ENCODE measurements at places on chromosomes 16 and 17.

DNA sequence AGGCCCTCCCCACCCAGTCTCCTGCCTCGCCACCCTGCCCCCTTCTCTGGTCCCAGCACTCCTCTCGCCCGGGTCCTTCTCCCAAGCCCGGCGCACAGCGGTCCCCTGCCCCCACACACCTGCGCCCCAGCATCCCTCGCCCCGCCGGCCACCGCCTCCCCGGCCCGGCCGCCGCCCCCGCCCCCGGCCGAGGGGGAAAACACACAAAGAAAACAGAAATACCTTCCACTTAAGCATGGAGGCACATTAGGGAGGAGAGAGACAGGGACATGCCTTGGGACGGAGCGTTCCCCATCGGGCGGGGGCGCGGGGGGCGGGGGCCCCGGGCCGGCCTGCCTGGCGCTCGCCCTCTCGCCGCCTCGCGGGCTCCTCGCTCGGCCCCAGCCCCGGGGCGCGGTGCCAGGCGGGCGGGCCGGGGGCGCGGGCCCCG lies 326 bp downstream of the SRCIN1 start:
- no peak for DNase-seq

- DNase-seq = no peak
Observed at GRCh38 chr16:57800200-57801097, 1.8 kb downstream of the KIFC3 start.

DNA sequence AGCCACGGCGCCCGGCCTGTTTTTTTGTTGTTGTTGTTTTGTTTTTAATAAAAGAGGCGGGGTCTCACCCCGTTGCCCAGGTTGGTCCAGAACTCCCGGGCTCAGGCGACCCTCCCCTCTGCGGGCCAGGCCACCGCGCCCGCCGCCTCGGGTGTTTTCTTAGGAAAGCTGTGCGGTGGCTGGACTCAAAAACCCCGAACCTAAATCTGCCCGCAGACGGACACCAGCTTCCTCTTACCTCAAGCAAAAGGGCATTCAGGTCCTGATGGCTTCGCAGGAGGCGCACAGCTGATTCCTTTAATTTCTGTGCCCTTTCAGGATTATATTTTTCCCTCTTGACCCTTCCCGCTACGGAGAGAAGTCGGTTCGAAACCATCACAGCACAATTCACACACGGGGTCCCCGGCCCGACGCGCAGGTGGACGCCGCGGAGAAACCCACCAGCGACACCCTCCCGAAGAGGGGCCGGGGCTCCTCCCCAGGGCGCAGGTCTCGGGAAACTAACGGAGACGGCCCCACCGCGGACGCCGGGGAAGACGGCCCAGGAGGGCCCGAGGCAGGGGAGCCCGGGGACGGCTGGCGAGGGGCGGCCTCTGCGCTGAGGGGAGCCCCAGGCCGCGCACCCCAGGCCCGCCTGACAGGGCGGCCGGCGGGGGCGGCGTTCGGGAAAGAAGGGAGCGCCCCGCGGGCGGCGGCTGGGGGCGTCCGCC lies 653 bp downstream of the FANCA start:
- no peak for DNase-seq

GRCh38 chr16:65306722-65307121 lies 184.9 kb upstream of the CDH11 start:
- no peak for DNase-seq

- no peak for DNase-seq
Observed at GRCh38 chr17:4505187-4505586, 6.5 kb downstream of the SPNS2 start.

- no peak for DNase-seq
Observed at GRCh38 chr17:76276461-76277299, 11.5 kb downstream of the UBALD2 start.

GRCh38 chr16:75483222-75483621 lies 12.0 kb downstream of the CHST6 start:
- no peak for DNase-seq

DNA sequence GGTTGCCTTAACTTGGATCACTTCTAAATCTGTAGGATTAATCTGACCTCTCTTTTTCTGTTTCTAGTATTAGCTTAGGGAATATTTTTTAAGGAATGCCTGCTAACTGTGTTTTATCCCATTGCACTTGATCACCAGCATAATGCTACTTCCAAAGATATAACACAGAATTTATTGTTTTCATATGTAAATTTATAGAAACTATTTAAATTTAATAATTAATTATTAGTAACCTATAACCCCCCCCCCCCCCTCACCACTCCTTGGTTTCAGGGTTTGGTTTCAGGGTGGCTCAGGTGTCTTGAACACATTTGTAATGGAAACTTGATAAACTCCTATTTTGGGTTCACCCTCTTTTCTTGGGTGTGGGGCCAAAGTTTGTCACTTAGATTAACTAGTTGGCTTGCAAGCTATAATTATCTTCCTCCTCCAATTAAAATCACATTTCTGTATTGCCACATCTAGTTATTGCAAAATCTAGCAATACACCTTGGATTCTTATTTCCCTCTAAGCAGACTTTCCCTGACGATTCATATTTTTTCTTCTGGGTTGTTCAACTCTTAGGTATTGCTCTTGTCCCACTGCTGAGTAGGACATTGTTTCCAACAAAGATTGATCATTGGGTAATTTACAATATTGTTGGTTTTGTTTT lies 18.3 kb downstream of the KRT12 start:
- DNase-seq = no peak

GRCh38 chr16:1613211-1613622 lies 1.1 kb downstream of the CRAMP1 start:
- no peak for DNase-seq

DNA sequence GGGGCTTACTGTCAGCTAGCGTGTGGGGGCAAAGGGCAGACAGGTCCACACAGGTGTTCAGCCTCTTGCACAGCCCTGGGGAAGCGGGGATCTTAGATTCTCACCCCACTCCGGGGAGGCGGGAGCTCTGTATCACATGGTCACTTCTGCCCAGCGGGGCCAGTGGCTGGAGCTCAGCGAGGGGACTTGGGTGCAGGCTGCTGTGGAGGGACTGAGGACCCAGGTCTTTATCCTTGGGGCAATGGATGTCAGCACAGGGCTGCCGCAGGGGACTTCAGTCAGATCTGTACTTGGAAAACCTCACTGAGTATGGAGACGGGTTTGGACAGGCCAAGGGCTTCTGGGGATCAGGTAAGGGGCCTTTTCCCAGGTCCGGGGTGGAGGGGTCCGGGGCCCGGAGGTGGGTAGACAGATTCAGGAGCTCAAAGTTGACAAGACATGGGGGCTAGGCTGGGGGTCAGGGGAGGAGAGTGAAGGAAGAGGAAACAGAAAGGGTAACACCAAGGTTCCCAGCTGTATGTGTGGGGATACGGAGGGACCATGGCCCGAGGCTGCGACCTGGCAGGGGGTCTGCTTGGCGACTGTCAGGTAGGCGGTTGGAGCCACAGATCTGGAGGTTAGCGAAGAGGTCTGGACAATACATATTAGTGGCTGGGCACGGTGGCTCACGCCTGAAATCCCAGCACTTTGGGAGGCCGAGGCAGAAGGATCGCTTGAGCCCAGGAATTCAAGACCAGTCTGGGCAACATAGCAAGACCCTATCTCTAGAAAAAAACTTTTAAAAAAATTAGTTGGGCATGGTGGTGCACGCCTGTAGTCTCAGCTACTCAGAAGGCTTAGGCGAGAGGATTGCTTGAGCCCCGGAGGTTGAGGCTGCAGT lies 15.1 kb upstream of the BAIAP2 start:
- no peak for DNase-seq

DNA sequence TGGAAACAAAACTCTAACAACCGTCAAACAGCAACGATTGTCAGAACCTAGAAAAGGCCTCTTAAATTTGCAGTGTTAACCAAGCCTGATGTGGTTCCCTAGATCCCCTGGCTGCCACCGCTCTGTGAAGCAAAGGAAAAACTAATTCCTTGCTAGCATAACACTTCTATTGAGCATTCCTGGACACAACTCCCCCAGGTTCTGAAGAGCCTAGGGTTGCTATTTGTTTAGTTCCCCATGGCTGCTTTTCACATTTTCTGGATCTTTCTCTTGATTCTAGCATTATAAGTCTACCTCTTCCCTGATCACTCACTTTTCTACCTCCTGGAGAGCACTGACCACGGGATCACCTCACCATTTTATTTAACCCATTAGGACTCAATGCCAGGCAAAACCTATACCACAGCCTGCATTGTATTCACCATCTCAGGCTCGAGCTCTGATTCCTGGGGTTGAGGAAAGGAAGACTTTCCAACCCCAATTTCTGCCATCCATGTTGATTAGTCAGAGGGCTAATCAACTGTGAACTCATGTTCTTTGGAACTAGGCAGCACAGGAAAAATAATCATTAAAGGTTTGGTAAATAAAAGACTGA lies 692 bp upstream of the KCNJ16 start:
- DNase-seq = no peak

DNA sequence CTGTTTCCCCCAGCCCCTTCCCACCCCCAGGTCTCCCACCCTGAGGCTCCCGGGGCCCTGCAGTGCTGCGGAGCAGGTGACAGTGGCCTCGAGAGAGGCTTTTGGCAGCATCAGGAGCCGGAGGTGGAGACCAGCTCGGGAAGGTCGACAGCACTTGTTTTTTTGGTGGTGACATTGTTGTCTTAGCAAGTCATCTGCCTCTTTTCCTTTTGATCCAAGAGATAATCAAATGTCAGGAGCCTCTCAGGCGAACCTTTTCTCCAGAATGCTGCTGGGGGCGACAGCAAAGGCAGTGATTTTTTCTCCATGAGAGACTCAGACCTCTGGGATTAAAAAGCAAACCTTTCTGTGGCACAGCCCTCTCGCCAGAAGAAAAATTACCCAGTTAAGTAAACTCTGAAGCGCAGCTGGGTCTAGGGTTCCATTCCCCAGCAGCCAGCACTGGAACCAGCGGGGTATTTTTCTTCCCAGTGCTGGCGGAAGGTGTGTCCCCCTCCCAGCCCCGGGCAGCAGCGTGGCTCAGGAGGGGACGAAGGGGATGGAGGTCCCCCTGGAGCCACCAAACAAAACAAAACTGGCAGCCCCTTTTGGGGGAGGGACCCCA lies 37.2 kb downstream of the GRIN2C start:
- DNase-seq = no peak

GRCh38 chr16:77674888-77675287 lies 47.4 kb upstream of the NUDT7 start:
- DNase-seq = no peak

DNA sequence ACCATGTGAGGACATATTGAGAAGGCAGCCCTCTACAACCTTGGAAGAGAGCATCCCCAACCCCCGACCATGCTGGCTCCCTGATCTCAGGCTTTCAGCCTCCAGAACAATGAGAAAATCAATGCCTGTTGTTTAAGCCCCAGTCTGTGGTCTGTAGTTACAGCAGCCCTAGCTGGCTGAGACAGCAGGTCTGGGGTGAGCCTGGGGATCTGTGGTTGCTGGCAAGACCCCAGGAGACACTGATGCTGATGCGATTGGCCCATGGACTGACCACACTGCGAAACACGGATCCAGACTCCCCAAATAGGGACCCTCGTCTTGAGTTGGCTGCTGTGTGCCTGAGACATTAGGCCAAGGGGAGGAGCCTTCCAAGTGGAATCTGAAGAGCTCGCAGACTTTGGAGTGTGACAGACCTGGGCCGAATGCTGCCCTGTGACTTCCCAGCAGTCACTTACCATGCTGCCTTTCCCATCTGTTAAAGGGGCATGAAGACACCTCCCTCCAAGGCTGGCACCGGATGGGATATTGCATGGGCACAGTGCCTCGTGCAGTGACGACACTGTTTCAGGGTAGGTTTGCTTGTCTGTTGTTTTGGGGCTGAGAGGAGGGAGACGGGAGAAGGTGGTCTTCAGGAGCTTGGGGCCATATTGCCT lies 147.8 kb upstream of the RPL38 start:
- no peak for DNase-seq

GRCh38 chr17:77312061-77312701 lies 171.4 kb downstream of the SEC14L1 start:
- DNase-seq = no peak

- DNase-seq = no peak
Observed at GRCh38 chr17:50947782-50948543, 81.8 kb upstream of the TOB1 start.

GRCh38 chr17:13429201-13429600 lies 172.5 kb downstream of the HS3ST3A1 start:
- DNase-seq = no peak

All from activated CD4-positive, alpha-beta T cell treated with anti-CD3 and anti-CD28 coated beads, Interleukin-2, amount 50 U/mL, for 1 hour (primary cell).